ENCODE measurements at places on chromosomes 5 and 9. TPM values are rescaled to one million over a fixed set of nuclear protein-coding genes. Genes with fewer than 3 reads are reported as not detected.
A peak's percentile ranks its signal among the peaks of the same experiment; 100 is the strongest.

GRCh38 chr9:125696106-125696647, 10.8 kb downstream of the MAPKAP1 start:
- no peak for DNase-seq

DNA sequence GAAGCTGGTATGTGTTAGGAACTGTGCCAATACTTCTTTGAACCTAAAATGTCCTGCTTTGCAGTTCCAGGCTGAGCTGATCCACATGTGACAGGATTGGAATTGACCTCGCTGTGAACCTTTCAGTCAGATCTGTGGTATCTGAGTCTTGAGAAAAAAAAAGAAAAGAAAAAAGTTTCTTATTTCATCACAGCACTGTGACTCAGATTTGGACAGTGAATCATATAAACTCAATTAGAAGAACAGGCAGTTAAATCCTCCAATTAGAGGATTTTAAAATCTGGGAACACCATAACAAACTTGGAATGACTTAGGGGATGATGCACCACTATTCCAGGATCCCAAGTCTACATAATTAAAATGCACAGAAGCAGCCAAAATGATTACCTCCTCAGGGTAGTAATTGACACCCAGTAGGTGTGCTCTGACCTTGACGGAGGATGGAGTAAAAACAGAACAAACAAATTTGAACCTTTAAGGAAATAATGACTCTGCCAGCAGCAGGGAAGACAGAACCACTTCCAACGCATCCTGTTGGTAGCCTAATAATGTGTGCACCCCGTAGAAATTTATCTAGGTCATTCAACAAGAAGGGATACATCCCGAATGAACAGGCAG, 57.8 kb upstream of the RAI14 start:
- peak; percentile 97 for DNase-seq

SHOC1 gene
- total RNA-seq = under 0.01 TPM

MAT2B gene
- 136 TPM for total RNA-seq

FBLL1 gene
- 3.9 TPM for total RNA-seq

Data from fibroblast of lung (primary cell).